ENCODE measurements at places on chromosomes 12 and 14. TPM values are rescaled to one million over a fixed set of nuclear protein-coding genes. Genes with fewer than 3 reads are reported as not detected.

DNA sequence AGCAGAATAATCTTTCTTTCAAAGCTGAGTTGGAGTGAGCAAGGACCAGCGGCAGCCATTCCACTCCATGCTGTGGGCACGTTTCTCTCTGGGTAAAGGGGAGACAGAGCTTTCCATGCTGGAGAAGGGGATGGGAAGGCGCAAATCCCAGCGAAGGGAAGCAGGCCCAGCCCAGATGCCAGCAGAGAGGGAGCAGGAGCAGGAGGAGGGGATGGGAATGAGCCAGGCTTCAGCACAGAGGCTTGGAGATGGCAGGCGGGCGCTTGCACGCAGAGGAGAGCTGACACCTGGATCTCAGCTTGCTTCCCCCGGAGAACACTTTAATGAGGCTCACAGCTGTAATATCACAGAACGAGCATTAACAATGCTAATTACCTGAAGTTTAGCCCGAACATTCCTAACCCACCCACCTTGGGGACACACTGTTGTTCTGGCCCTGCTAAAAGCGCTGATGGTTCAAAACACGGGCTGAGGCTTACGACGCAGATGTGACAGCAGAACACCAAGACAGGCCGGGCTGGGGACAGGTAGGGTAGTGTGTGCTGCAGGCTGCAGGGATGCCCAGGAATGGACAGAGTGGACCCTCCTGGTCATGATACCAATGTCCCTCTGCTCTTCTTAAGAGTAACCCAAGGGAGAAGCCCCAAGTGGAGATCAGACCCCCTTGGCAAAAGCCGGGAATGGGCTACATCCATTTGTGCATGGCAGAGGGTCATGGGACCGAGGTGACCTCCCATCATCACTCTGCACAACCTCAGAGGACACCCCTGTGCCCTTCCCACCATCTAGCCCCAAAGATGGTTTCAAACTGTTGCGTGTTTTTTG, 288.6 kb downstream of the DPF3 start:
- peaks cover 37% of the 10 kb centered on the region for H3K27me3 ChIP-seq
- no peak overlapping the region for H3K27ac ChIP-seq
- no peak overlapping the region for H3K4me3 ChIP-seq
- H3K36me3 ChIP-seq = no peaks in the 10 kb centered on the region
- peaks cover 4% of the 10 kb centered on the region for H3K4me1 ChIP-seq
- no peak for DNase-seq

DNA sequence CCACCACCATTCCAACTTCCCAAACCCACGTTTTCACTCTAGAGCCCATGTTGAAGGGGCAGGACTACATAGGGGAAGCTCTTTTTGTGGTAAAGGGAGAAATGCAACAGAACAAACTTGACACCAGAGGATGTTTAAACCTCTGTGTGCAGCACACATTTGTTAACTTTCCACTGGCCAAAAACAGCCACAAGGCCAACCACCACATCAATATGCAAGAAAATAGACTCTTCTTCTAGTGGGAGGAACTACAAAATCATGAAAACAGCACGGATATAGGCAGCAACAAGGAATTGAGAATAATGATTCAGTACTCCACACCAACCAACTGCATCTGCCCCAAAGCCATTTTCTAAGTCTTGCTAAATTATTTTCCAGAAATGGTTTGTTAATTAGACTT, 66.3 kb upstream of the CEP83 start:
- DNase-seq = no peak
- H3K4me3 ChIP-seq = no peak overlapping the region
- H3K4me1 ChIP-seq = peaks cover 5% of the 10 kb centered on the region
- peaks cover 22% of the 10 kb centered on the region for H3K27me3 ChIP-seq

IGF1 gene
- total RNA-seq = 1.3 TPM

DNA sequence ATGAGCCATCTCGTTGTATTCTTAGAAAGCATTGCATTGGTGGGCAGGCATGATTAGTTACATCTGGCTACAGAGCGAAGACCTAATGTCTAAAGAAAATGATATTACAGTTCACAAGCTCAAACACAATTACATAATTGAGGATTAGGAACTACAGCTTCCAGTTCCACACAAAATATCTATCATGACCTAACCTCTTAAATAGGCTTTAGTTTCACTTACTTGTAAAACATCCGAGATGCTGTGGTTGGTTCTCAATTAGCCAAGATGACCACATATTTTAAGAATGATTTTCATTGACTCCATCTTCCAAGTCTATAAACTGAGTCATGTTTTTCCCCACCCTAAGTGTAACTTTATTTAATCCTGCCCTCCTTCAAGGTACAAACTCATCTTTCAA, 69.5 kb downstream of the LRIG3 start:
- H3K36me3 ChIP-seq = no peaks in the 10 kb centered on the region
- DNase-seq = no peak
- H3K4me3 ChIP-seq = no peak overlapping the region
- H3K27me3 ChIP-seq = no peaks in the 10 kb centered on the region
- H3K27ac ChIP-seq = no peak overlapping the region

GRCh38 chr14:70149596-70150165, 39.1 kb downstream of the SLC8A3 start:
- no peaks in the 10 kb centered on the region for H3K36me3 ChIP-seq
- H3K27me3 ChIP-seq = peaks cover 10% of the 10 kb centered on the region
- H3K4me3 ChIP-seq = no peak overlapping the region
- no peak overlapping the region for H3K27ac ChIP-seq
- H3K4me1 ChIP-seq = no peaks in the 10 kb centered on the region

GPR84 gene
- 0.65 TPM for total RNA-seq

HAL gene
- 0.23 TPM for total RNA-seq

- no peaks in the 10 kb centered on the region for H3K36me3 ChIP-seq
- no peak overlapping the region for H3K27ac ChIP-seq
Measured at GRCh38 chr12:80064269-80064668, 35.1 kb upstream of the OTOGL start.

DNA sequence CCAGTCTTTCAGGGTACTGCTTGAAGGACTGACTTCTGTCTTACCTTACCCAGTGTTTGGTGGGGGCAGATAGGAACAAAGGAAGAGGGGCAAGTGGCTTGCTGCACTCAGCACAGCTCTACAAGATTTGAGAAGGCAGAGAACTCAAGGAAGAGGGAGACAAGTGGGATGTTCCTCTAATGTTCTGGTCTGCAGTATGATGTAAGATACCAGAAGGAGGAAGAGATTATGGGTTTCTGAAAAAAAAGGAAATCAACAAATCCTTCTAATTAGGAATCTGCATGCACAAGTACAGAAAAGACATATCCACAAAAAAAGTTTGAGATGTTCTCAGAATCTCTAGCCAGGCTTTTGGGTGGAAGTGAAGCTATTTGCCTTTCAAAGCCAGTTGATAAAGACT, 37.1 kb downstream of the USP15 start:
- H3K27me3 ChIP-seq = no peaks in the 10 kb centered on the region
- H3K4me3 ChIP-seq = no peak overlapping the region
- H3K4me1 ChIP-seq = peaks cover 51% of the 10 kb centered on the region

MUCL1 gene
- total RNA-seq = not detected

GRCh38 chr14:90905531-90905930, 89.3 kb upstream of the TTC7B start:
- peak overlapping the region; percentile 30 for H3K4me3 ChIP-seq
- H3K27ac ChIP-seq = peak overlapping the region; percentile 35
- H3K4me1 ChIP-seq = peaks cover 20% of the 10 kb centered on the region
- no peak for DNase-seq

- H3K4me3 ChIP-seq = no peak overlapping the region
- no peak overlapping the region for H3K27ac ChIP-seq
- H3K27me3 ChIP-seq = peaks cover 6% of the 10 kb centered on the region
- DNase-seq = no peak
Measured at GRCh38 chr12:62210422-62210821, 49.8 kb upstream of the USP15 start.

GRCh38 chr14:80152166-80152565, 59.1 kb downstream of the DIO2 start:
- H3K4me3 ChIP-seq = no peak overlapping the region
- H3K27ac ChIP-seq = no peak overlapping the region
- no peaks in the 10 kb centered on the region for H3K36me3 ChIP-seq
- no peaks in the 10 kb centered on the region for H3K27me3 ChIP-seq
- DNase-seq = no peak

- DNase-seq = no peak
- peaks cover 2% of the 10 kb centered on the region for H3K36me3 ChIP-seq
- no peak overlapping the region for H3K27ac ChIP-seq
- H3K4me3 ChIP-seq = no peak overlapping the region
- H3K27me3 ChIP-seq = no peaks in the 10 kb centered on the region
Measured at GRCh38 chr12:70408004-70408790, 42.1 kb downstream of the KCNMB4 start.

GRCh38 chr12:24222968-24223367, 273.5 kb upstream of the SOX5 start:
- H3K27ac ChIP-seq = no peak overlapping the region
- no peak overlapping the region for H3K4me3 ChIP-seq
- no peaks in the 10 kb centered on the region for H3K27me3 ChIP-seq
- no peak for DNase-seq
- H3K4me1 ChIP-seq = no peaks in the 10 kb centered on the region

- no peak for DNase-seq
- peaks cover 10% of the 10 kb centered on the region for H3K36me3 ChIP-seq
- H3K27me3 ChIP-seq = no peaks in the 10 kb centered on the region
- peaks cover 38% of the 10 kb centered on the region for H3K4me1 ChIP-seq
- no peak overlapping the region for H3K4me3 ChIP-seq
- H3K27ac ChIP-seq = peak overlapping the region; percentile 72
Measured at GRCh38 chr14:44960146-44960545, 1.6 kb downstream of the KLHL28 start.

DNA sequence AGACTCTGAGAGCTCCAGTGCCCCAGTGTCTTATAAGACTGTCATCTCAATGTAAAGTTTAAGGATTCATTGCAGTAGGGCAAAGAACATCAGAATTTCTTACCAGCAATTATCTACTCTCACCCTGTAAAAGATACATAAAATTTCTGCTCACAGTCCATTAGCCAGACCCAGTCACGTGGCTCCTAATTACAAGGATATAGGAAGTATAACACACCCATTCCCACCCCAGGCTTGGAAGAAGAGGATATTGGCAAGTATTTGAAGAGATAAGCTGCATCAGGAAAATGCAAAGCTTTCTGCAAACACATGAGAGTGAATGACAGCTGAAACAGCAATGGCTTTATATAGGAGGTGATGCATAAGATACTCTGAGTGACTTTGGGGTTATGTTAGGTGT, 14.3 kb downstream of the SYT1 start:
- H3K4me3 ChIP-seq = no peak overlapping the region
- H3K36me3 ChIP-seq = no peaks in the 10 kb centered on the region

ADAM20 gene
- total RNA-seq = 0.67 TPM

DNA sequence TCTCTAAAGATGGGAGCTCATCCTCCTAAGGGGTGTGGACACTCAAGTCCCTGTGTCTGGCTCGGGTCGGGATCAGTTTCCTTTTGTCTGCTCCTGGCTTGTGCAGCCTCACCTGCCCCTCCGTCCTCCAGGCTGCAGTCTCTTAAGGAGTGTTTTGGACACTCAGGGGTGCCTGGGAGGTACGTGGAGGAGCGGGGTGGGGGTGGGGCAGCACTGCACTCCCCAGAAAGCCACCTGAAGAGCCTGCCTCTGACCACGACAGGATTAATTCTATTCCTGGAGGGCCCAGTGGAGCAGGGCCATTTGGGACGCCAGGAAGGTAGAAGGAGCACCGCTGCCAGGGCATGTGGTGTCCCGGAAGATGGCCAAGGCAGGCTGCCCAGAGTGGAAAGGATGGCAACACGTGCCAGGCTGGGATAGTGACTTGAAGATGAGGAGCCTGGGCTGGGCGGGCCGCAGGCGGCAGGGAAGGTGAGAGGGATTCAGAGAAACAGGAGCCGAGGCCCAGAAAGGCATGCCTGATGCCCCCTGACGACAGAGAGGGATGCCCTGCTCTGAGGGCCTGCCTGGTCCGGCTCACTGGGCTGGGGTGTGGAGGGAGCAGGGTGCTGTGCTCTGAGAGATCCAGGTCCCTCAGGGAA, 14.8 kb upstream of the LRTM2 start:
- no peak overlapping the region for H3K27ac ChIP-seq
- no peak overlapping the region for H3K4me3 ChIP-seq
- peaks cover 7% of the 10 kb centered on the region for H3K4me1 ChIP-seq
- no peaks in the 10 kb centered on the region for H3K27me3 ChIP-seq
- DNase-seq = peak; percentile 21

LRP1 gene
- total RNA-seq = 4.9 TPM

PTPRR gene
- not detected for total RNA-seq

KCNMB4 gene
- 1.4 TPM for total RNA-seq

GRCh38 chr14:79325071-79325470, 886.2 kb downstream of the DIO2 start:
- H3K4me1 ChIP-seq = no peaks in the 10 kb centered on the region
- H3K36me3 ChIP-seq = no peaks in the 10 kb centered on the region
- H3K27ac ChIP-seq = no peak overlapping the region
- H3K4me3 ChIP-seq = no peak overlapping the region
- DNase-seq = no peak
- no peaks in the 10 kb centered on the region for H3K27me3 ChIP-seq

DNA sequence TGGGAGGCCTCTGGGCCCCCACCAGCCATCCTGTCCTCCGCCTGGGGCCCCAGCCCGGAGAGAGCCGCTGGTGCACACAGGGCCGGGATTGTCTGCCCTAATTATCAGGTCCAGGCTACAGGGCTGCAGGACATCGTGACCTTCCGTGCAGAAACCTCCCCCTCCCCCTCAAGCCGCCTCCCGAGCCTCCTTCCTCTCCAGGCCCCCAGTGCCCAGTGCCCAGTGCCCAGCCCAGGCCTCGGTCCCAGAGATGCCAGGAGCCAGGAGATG, 729 bp upstream of the GAPDH start:
- H3K4me3 ChIP-seq = peak overlapping the region; percentile 100
- peak overlapping the region; percentile 98 for H3K27ac ChIP-seq
- H3K27me3 ChIP-seq = no peaks in the 10 kb centered on the region
- DNase-seq = no peak
- peaks cover 35% of the 10 kb centered on the region for H3K4me1 ChIP-seq

DNA sequence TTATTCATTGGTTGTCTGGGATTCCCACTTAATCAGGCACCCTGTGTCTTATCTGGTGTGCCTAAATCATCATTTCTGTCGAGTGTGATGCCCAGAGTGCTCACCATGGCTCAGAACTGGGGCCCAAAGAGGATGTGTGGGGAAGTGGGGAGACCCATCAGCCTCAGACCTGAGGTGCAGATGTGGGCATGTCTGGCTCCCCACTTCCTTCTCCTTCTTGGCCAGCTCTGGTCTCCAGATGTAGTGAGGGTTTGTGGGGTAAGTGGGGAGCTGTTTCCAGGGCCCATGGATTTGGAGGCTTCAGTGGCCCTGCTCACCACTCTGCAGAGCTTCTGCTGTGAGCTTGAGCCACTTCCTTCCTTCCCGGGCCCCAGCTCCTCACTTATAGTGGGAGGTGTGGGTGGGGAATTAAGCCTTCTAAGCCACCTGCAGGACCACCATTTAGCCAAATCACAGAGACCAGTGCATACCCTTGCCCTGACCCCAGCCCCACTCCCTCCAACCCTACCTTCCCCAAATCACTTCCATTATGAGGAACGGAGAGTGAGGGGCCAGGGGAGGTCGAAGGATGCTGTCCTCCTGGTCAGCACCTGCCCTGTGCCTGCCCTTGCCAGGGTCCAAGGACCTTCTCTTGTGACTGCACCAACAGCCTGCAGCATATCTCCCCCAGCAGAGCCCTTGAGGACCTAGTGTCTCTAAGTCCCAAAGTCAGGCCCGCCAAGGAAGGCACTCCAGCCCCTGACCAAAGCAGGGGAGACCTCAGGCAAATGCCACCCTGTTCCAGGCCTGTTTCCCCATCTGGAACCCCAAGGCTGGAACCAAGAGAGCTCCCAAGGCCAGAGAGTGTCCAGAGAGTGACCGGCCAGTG, 278.2 kb upstream of the RTL1 start:
- H3K4me1 ChIP-seq = peaks cover 2% of the 10 kb centered on the region
- no peaks in the 10 kb centered on the region for H3K36me3 ChIP-seq
- H3K27ac ChIP-seq = no peak overlapping the region
- DNase-seq = no peak

- H3K27me3 ChIP-seq = no peaks in the 10 kb centered on the region
- no peak overlapping the region for H3K4me3 ChIP-seq
- H3K4me1 ChIP-seq = no peaks in the 10 kb centered on the region
Measured at GRCh38 chr14:102264775-102265174, 40.2 kb downstream of the MOK start.

All from activated naive CD8-positive, alpha-beta T cell treated with anti-CD3 and anti-CD28 coated beads, Interleukin-2, amount 10 ng/mL, durations not matched to agents 7 days and 5 days (primary cell).